Activated CD8-positive, alpha-beta memory T cell treated with anti-CD3 and anti-CD28 coated beads for 1 hour (primary cell): ENCODE measurements at places on chromosomes 16 and 17.

- no peak for DNase-seq
Measured at GRCh38 chr17:32355649-32356377, 5.9 kb downstream of the ZNF207 start.

- no peak for DNase-seq
Measured at GRCh38 chr16:83674931-83675535, 132.7 kb upstream of the HSBP1 start.

DNA sequence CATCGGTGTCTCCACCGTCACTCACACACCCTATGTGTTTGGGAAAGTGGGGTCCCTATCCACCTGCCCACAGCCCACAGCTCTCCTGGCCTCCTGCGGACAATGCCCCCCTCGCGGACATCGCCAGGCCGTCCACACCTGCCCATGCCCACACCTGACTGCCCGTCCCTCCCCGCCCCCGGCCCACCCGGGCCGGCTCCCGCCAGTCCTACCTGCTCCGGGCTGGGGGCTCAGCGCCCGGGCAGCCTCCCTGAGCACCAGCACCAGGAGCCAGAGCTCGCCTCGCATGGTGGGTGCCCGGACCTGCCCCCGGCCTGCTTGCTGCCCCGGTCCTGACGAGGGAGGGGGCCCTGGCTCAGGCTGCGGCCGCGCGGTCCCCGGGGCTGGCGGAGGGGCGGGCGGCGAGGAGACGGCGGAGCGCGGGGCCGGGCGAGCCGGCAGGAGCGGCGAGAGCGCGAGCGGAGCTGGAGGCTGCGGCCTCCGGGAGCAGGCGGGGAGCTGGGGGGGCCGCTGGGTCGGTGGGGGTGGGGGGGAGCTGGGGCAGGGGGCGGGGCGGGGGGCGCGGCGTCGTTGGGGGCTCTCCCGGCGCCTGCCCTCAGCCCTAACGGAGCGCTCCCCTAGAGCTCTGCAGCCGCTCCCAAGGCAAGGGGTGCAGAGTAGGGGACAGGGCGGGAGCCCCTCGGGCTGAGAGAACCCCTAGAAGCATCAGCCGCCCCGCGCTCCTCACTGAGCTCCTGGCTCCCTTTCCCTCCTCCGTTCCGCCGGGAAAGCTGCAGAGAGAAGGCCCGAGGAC lies at the start of gene PLXDC1:
Gene PLXDC1 (minus strand): TSS at position 488 of the 793 bp plus-strand sequence. CDS start 200 bp downstream, at position 288.
- no peak for DNase-seq

DNA sequence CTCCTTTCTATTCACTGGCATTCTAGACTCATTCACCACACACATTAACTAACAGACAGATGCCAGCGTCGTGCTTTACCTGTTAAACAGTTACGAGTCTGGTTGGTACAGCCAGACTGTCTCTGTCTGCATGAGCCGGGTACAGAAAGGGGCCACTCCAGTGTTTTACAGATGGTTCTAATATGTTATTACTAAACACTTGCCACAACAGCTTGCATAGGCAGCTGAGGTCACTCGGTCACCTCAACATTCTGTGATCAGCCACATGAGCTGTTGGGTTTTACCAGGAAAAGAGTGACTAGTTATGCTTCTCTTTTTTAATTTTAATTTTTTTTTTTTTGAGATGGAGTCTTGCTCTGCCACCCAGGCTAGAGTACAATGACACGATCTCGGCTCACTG lies 25.2 kb downstream of the CD300A start:
- no peak for DNase-seq
